Left forelimb (tissue), 1 donor: ENCODE measurements at places on chromosomes 7 and 10.

DNA sequence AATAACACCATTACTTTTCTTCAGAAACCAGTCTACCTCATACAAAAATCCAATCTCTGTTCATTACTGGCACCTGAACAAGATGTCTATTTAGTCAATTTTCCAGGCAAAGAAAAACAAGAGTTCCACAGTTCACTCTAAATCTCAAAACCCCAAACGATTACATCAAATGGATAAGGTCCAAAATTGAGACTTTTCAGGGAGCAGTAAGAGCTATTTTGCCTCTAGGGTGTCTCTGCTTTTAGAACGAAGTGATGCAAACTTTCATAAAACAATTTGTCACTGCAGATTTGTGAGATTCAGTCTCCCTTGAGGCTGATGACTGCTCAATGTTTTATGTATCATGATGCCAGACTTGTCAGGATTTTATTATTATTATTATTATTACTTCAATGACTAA lies 937.0 kb upstream of the PHF14 start:
- DNase-seq, result no peak

DNA sequence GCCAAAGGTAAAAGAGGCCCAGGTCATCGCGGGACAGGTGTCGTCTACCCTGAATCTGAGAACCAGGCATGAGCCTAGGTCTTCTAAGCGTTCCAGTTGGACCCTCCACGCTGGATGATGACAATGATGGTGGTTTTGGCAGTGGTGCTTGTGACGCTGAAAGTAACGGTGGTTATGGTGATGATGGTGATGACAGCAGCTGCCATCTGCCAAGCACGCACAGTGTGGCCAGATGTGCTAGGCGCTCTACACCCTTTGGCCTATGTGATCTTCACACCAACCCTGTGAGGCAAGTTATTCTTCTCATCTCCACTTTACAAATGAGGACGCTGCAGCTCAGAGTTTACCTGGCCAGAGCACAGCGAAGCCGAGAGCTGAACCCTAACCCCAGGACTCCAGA lies 93.9 kb downstream of the FAM53B start:
- DNase-seq, result no peak

GRCh38 chr10:130805635-130806030 lies 505.9 kb downstream of the TCERG1L start:
- DNase-seq, result no peak

DNA sequence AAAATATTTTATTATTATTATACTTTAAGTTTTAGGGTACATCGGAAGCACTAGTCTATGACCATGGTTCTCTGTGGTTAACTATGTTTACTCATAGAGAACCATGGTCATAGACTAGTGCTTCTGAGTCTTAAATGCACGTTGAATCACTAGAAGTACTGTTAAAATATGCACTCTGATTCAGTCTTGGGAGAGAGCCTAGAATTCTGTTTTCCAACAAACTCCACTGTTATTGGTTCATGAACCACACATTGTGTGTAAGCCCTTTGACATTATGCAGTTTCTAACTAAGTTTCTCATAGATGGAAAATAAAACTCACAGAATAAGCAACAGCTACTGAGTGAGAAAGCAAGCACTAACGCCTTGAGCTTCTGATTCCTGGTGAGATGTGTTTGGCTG lies 1120.6 kb downstream of the SORCS1 start:
- DNase-seq, result no peak

DNA sequence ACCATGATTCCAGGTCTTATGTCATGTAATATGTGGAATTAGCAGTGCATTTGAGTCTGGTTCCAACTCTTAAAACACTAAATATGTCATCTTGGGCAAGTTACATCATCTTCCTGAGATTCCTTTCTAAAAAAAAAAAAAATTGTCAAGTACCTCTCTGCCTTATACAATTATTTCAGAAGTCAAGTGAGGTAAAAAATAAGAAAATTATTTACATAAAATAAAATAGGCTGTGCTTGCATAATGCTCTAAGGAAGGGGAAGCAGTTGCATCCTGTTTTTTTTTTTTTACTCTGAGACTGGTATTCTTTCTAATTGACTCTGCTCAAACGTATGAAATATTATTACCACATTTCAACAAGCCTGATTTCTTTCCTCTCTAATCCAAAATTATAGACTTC lies 55.1 kb upstream of the SEMA3A start:
- no peak for DNase-seq

- DNase-seq, result no peak
Observed at GRCh38 chr10:124369986-124370385, 48.7 kb downstream of the OAT start.

- no peak for DNase-seq
Observed at GRCh38 chr7:74106846-74107245, 23.2 kb downstream of the LIMK1 start.

- DNase-seq, result no peak
Observed at GRCh38 chr10:93757136-93757535, 600 bp upstream of the LGI1 start.

- DNase-seq, result no peak
Observed at GRCh38 chr10:116132780-116133399, 140.1 kb downstream of the GFRA1 start.

GRCh38 chr10:95331596-95332130 lies 40.9 kb upstream of the PDLIM1 start:
- DNase-seq, result no peak

- no peak for DNase-seq
Observed at GRCh38 chr10:80909254-80909653, 371.6 kb downstream of the SH2D4B start.

GRCh38 chr7:77407906-77408305 lies 8.2 kb downstream of the GSAP start:
- no peak for DNase-seq

- DNase-seq, result no peak
Observed at GRCh38 chr10:89555688-89556445, 20.5 kb upstream of the SLC16A12 start.

DNA sequence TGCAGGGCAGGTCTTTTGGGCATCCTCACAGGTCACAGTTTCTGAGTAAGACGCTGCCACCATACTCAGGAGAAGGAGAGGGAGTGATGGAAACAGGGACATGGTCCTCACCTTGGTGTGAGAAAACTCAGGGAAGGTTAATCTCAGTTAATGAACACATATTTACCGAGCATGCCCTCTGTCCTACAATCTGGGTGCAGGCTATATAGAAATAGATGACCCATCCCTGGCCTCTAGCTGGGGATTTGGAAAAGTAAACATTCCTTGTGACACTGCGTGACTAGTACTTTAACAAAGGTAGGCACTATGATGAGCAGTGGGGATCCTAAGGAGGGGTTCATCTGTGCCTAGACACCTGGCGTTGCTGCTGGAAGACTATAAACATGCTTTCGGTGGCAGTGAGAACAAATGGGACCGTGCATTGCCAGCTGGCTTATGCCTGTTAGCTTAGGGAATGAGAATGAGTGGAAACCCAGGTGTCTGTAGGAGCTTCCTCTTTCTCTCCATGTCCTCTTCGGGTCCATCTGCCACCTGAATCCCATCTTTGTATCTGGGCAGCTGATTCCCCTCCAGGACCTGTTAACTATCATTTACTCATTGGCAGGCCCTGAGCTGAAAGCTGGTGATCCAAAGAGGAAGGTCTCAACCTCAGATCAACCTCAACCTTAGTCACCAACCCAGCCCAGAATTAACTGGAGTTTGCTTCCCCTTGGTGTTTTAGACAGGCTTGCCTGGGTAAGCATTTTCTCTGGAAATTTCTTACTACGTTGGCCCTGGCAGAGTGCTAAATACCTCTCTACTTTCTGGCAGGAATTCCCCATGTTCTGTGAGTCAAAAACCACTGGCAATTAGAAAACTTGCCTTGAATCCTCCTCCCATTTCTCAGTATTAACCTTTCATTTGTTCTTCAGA lies 794 bp downstream of the MBL2 start:
- peak; percentile 20 for DNase-seq
